Mesenteric fat pad (tissue), 1 donor: ENCODE measurements at places on chromosomes 11 and 22. TPM values are rescaled to one million over a fixed set of nuclear protein-coding genes. Genes with fewer than 3 reads are reported as not detected.

DNA sequence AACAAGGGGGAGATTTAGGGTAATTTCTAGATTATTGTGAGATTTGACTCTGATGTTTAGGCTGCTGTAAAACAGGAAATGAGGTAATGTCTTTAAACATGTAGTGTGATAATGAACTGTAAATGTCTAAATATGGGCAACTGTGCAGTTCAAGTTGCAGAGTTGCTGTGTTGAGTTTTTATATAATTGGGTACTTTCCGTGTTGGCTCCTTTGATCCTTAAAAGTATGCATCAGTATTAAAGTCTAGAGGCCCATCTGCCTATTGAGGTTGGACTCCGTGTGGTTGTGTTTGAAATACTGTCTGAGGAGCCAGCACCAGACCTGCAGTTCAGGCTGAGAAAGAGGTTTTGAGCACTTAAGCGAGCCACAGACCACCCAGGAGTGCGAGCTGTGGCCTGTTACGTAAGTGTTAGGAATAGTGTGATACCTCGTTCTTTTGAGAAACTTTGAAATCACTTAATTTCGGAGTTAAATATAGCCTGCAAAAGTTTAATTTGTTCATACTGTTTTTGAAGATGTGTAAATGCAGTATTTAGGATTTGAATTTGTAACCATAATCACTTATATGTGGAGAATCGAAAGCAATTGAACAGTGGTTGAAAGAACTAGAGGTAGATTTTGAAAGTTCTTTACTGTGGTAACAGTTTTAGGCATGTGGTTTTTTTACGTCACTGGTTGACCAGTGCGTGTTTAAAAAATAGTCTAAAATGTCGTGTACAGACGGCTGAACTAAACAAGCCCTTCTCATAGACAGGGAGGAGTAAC, 9.0 kb downstream of the FAM118A start:
- no peak for DNase-seq

DNA sequence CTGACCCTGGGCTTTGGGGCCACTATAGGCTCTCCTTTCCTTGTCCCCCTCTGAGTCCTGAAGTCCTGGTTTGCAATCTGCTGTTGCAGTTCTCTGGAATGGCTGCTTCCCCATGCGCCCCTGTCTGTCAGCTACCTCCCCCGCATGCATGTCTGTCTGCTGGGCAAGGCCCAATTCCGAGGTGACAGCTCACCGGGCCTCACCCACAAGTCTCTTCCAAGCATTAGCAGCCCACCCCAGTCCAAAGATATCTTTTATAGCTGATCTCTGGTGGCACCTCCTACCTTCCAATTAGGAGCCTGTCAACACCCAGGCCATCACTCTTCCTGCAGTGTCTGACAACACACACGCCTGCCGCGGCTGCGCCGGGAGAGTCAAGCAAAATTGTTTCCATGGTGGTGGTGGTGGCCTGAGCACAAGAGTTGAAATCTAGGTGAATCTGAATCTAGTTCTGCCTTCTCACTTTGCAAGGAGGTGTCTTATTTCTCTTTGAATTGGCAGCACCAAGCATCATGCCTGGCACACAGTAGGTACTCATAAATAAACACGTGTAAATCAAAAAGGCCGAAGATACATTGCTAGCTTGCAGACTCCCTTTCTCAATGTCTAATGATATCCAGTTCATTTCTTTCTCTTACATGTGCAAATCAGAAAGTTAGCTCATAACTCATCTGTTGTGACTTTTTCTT, 1.2 kb upstream of the LMO2 start:
- DNase-seq = no peak

- DNase-seq = no peak
Measured at GRCh38 chr11:35077709-35078469, 61.1 kb upstream of the CD44 start.

The CRYBA4 gene
- not detected for total RNA-seq

- DNase-seq = no peak
Measured at GRCh38 chr11:65545853-65546216, 12.3 kb downstream of the LTBP3 start.

- DNase-seq = no peak
Measured at GRCh38 chr11:83072350-83073242, 899 bp upstream of the RAB30 start.

The TAF6L gene
- total RNA-seq = 22.3 TPM
